ENCODE measurements at places on chromosomes 2 and 18. TPM values are rescaled to one million over a fixed set of nuclear protein-coding genes. Genes with fewer than 3 reads are reported as not detected.

DNA sequence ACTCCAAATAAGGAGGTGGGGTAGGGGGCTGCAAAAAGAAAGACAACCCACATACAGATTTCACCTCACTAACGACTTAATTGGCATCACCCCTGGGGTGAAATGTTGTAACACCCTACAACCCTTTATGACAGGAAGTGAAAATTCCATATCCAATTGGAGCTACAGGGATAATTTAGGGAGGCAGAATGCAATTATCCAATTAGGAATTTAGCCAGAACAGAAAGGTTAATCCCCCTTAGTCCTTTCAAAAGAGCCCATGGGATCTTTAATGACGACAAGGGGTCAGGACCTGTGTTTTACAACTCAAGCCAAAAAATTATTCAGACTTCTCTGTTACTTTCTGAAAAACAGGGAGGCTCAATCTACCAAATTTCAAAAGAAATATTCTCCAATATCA lies 1027.1 kb downstream of the TMEM182 start:
- no peak overlapping the region for H3K4me3 ChIP-seq
- no peaks in the 10 kb centered on the region for H3K27me3 ChIP-seq
- H3K4me1 ChIP-seq = no peaks in the 10 kb centered on the region
- no peak overlapping the region for H3K27ac ChIP-seq

DNA sequence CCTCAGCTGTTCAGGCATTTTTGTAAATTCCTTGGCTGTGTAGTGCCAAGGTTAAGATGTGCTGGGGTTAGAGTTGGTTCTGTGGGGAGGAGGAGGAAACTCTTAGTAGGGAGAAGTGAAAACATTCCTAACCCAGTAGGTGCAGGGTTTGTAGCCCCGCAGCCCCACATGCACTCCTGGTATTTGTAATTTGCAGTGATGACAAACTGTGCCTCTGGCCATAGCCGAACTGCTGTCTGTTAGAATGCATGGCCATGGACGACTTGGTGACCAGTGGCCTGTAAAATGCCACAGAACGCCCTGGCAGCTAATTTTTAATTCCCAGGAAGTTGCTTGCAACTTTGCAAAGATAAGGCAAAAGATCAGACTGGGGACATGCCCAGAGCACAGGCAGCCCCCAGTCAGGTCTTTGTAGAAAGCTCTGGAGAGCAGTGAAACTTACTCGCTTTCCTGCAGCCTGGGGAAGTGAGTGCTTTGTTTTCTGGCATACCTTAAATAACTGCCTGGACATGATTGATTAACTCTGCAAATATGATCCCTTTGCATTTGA lies 38.4 kb downstream of the LYPD6B start:
- no peaks in the 10 kb centered on the region for H3K36me3 ChIP-seq
- no peak for DNase-seq
- H3K27ac ChIP-seq = no peak overlapping the region

DNA sequence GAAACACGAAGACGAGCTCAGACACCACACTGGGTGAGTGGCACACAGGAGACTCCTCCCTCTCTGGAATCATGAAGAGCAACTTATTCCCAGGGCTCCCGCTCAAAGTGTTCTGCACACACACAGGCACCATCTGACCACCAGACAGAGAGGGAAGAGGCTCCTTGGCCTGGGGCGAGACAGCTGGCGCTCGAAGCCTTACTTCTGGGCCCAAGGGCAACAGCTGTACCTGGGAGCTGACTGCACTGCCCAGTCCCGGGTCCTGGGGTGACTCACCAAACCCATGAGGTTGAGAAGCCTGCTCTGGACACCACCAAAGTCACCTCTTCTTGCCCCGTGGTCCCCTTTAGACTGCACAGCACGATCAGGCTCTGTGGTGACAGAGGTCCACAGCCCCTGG lies 42.4 kb downstream of the ADCY3 start:
- H3K4me3 ChIP-seq = no peak overlapping the region
- no peak for DNase-seq
- peaks cover 10% of the 10 kb centered on the region for H3K4me1 ChIP-seq
- H3K36me3 ChIP-seq = peaks cover 20% of the 10 kb centered on the region

DNA sequence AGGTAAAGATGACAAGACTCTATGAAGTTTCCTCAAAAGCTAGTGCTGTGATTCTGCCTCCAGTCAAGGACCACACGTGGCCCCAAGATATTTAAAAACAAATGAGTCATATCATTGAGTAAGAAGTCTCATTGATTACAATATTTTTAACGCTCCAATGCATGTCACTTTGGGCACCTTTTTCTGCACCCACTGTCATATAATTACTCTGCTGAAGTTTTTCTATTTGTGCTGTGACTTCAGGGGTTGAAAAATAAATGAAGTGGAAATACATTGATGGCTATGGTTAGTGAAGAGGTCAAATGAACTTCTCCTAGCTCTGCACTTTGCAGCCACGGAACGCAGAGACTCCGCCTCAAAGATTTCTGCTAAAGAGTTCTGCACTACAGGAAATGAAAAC lies 344.3 kb upstream of the KYNU start:
- H3K36me3 ChIP-seq = no peaks in the 10 kb centered on the region
- no peaks in the 10 kb centered on the region for H3K27me3 ChIP-seq
- DNase-seq = no peak

DNA sequence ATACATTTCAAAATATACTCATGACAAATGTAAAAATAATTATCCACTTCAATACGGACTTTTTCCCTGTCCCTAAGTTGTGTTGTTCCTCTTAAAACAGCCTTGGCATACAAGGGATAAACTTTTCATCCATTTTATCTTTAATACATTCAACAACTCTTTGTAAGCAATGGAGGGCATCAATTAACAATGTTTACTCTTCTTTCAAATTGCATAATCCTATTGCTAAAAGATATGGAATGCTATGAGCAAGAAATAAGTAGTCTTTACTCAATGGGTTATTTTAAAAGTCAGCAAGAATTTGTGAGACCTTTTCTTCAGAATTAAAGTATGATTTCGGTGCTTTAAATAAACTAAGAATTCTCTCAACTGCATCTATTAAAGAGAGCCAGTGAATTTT lies 41.9 kb downstream of the SCN9A start:
- no peak overlapping the region for H3K27ac ChIP-seq
- no peaks in the 10 kb centered on the region for H3K36me3 ChIP-seq
- no peaks in the 10 kb centered on the region for H3K4me1 ChIP-seq
- H3K27me3 ChIP-seq = no peaks in the 10 kb centered on the region
- no peak overlapping the region for H3K4me3 ChIP-seq

GRCh38 chr2:25385910-25386309 lies 44.2 kb upstream of the DNMT3A start:
- no peak overlapping the region for H3K4me3 ChIP-seq
- no peak overlapping the region for H3K27ac ChIP-seq
- no peaks in the 10 kb centered on the region for H3K27me3 ChIP-seq

- peaks cover 3% of the 10 kb centered on the region for H3K36me3 ChIP-seq
- H3K4me3 ChIP-seq = no peak overlapping the region
- H3K27ac ChIP-seq = no peak overlapping the region
- no peaks in the 10 kb centered on the region for H3K4me1 ChIP-seq
- no peak for DNase-seq
- H3K27me3 ChIP-seq = no peaks in the 10 kb centered on the region
Measured at GRCh38 chr18:36312806-36313395, 15.4 kb downstream of the FHOD3 start.

DNA sequence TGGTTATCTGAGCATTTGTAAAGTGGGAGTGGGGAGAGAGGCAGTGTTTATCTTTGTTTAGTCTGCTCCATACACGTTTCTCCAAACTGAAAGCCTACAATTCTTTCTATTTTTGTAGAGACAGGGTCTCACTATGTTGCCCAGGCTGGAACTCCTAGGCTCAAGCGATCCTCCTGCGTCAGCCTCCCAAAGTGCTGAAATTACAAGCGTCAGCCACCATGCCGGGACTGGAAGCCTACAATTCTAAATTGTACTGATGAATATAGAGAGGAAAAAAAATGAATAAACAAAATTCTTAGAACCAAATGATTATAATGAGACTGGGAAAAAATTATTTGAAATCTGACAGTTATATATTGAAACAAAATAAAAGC lies 1.4 kb upstream of the ZFAND2B start:
- no peaks in the 10 kb centered on the region for H3K27me3 ChIP-seq
- H3K4me1 ChIP-seq = peaks cover 20% of the 10 kb centered on the region
- peaks cover 17% of the 10 kb centered on the region for H3K36me3 ChIP-seq
- H3K4me3 ChIP-seq = no peak overlapping the region
- no peak overlapping the region for H3K27ac ChIP-seq

- H3K4me3 ChIP-seq = peak overlapping the region; percentile 95
- H3K27ac ChIP-seq = peak overlapping the region; percentile 99
- H3K36me3 ChIP-seq = peaks cover 4% of the 10 kb centered on the region
- no peak for DNase-seq
- H3K4me1 ChIP-seq = peaks cover 11% of the 10 kb centered on the region
Measured at GRCh38 chr2:199911877-199912161, 726 bp downstream of the C2orf69 start.

GRCh38 chr2:83054751-83055150 lies 1404.3 kb downstream of the SUCLG1 start:
- H3K36me3 ChIP-seq = no peaks in the 10 kb centered on the region
- DNase-seq = no peak
- no peaks in the 10 kb centered on the region for H3K27me3 ChIP-seq

DNA sequence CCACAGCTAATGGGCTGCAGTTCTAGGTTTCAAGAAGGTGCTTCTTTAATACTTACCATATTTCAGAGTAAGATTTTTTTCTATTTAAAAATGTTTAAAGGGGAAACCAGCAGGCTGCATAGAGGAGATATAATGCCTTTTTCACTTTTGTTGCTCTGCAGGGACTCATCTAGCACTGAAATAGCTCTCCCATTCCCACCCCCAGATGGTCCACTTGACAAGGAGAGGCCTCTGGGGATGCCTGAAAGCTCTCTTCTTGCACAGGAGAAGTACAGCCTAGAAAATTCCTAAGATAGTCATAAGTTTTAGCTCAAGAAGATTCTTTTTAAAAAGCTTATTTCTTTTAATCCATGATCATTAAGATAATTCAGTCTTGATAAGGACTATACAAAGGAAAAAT lies 126.4 kb downstream of the CDH2 start:
- no peak overlapping the region for H3K4me3 ChIP-seq
- DNase-seq = no peak
- H3K36me3 ChIP-seq = no peaks in the 10 kb centered on the region

DNA sequence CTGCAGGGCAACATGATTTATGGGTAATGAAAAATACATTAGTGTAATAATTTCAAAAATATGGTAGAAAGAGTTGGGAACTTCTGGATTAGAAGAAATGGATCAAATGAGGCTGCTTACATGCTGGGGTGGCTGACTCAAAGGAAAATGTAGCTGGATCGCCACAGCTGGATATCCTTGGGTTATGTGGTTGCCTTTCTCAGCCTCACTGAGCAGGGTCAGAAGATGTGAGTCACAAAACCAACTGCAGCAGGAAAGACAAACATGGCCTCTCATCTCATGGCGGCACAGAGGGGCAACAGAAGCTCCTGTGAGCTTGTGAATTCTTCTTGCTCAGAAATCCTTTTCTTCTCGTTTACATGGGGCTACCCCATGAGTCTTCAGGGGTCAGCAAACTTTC lies 317.1 kb upstream of the SPRED2 start:
- H3K4me1 ChIP-seq = peaks cover 5% of the 10 kb centered on the region
- H3K4me3 ChIP-seq = no peak overlapping the region
- no peaks in the 10 kb centered on the region for H3K36me3 ChIP-seq
- no peaks in the 10 kb centered on the region for H3K27me3 ChIP-seq
- no peak overlapping the region for H3K27ac ChIP-seq

- no peak for DNase-seq
- H3K27ac ChIP-seq = no peak overlapping the region
- no peak overlapping the region for H3K4me3 ChIP-seq
- peaks cover 6% of the 10 kb centered on the region for H3K36me3 ChIP-seq
- no peaks in the 10 kb centered on the region for H3K27me3 ChIP-seq
Measured at GRCh38 chr2:181902625-181903024, 11.1 kb downstream of the ITPRID2 start.

GRCh38 chr2:46985512-46985911 lies 69.9 kb upstream of the MCFD2 start:
- H3K4me3 ChIP-seq = no peak overlapping the region
- peaks cover 42% of the 10 kb centered on the region for H3K36me3 ChIP-seq
- DNase-seq = no peak

Gene BUB1
- total RNA-seq = 14.4 TPM

Gene IL37
- total RNA-seq = 0.28 TPM

Gene DSG4
- not detected for total RNA-seq

Gene USP14
- total RNA-seq = 74.0 TPM

Gene ALPG
- total RNA-seq = not detected

Gene ANKRD29
- 8.7 TPM for total RNA-seq

Gene TTN
- total RNA-seq = 4.5 TPM

Gene TUBA4B
- total RNA-seq = 1.5 TPM

Gene ACVR1C
- 0.61 TPM for total RNA-seq

Gene PID1
- 33.4 TPM for total RNA-seq

Gene GAD1
- 60.9 TPM for total RNA-seq

All from spinal cord (tissue), 10 donors.